Stimulated activated CD4-positive, alpha-beta T cell treated with anti-CD3 and anti-CD28 coated beads, Interleukin-15, amount 100 ng/mL, for 24 hours (primary cell): ENCODE measurements at places on chromosomes 7 and 10.

- no peak for DNase-seq
Measured at GRCh38 chr7:155941688-155942087, 129.4 kb upstream of the SHH start.

- no peak for DNase-seq
Measured at GRCh38 chr10:69815104-69815503, 13.4 kb downstream of the COL13A1 start.

DNA sequence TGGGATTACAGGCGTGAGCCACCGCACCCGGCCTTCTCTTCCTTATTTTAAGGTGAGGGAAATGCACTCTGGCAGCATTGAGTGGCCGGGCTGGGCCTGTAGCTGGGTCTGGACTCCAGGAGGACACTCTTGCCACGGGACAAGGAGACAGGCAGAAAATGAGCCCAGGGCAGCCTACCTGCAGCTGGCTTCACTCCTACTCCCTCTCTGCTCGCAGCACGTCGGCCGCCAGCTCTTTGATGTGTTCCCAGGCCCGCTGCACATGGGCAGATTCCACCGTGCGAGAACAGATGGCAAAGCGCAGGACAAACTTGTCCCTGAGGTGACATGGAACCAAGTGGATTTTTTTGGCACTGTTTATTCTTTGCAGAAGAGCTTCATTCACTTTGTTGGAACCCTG lies 12.9 kb upstream of the FIGNL1 start:
- no peak for DNase-seq

DNA sequence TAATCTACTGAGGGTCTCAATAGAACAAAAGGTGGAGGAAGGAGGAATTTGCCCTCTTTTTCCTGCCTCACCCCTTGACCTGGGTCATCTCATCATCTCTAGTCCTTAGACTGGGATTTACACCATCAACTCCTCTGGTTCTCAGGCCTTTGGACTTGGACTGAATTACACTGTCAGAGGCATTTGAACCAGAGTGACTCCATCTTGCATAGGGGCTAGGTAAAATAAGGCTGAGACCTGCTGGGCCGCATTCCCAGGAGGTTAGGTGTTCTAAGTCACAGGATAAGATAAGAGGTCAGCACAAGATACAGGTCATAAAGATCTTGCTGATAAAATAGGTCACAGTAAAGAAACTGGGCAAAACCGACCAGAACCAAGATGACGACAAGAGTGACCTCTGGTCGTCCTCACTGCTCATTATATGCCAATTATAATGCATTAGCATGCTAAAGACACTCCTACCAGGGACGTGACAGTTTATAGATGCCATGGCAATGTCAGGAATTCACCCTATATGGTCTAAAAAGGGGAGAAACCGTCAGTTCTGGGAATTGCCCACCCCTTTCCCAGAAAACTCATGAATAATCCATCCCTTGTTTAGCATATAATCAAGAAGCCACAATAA lies 84.0 kb downstream of the C1GALT1 start:
- DNase-seq = no peak

- no peak for DNase-seq
Measured at GRCh38 chr7:103432712-103433111, 13.3 kb downstream of the SLC26A5 start.

DNA sequence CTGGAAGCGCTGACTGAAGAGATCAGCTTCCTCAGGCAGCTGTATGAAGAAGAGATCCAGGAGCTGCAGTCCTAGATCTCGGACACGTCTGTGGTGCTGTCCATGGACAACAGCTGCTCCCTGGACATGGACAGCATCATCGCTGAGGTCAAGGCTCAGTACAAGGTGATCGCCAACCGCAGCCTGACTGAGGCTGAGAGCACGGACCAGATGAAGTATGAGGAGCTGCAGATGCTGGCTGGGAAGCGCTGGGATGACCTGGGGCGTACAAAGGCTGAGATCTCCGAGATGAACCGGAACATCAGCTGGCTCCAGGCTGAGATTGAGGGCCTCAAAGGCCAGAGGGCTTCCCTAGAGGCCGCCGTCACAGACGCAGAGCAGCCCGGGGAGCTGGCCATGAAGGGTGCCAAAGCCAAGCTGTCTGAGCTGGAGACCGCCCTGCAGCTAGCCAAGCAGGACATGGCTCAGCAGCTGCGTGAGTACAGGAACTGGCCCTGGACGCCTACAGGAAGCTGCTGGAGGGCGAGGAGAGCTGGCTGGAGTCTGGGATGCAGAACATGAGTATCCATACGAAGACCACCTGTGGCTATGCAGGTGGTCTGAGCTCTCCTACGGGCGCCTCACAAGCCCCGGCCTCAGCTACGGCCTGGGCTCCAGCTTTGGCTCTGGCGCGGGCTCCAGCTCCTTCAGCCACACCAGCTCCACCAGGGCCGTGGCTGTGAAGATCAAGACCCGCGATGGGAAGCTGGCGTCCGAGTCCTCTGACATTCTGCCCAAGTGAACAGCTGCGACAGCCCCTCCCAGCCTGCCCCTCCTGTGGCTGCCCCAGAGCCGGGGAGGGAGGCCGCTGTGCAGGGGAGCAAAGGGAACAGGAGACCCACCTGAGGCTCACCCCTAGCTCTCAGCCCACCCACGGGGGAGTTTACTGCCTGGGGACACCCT lies 24.9 kb upstream of the AMPH start:
- DNase-seq = no peak
